ENCODE measurements at places on chromosomes 3 and 15. TPM values are rescaled to one million over a fixed set of nuclear protein-coding genes. Genes with fewer than 3 reads are reported as not detected.

GRCh38 chr3:57627976-57628375, 30.8 kb upstream of the ARF4 start:
- DNase-seq: no peak

DNA sequence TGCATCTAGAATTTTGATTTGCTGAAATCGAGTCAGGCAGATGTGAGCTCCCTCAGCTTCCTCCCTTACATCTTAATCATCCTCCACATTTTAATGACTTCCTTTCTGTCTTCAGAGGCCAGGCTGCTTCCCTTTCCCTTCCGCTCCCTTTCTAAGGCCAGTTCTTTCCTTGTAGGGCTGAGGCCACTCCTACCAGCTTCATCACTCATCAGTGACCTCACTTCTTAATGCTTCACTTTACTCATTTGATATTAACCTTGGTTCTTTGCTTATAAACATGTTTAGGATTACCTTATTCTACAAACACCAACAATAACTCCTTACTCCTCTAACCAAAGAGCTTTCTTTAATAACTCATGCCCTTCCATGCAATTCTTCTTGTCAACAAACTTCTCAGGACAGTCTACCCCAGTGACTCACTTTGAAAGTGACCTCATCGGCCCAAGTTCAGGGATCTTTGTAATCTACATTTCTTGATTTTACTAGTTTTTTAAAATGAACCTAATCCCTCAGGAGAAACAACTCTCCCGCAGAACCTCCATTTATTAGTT, 23.9 kb downstream of the ILDR1 start:
- DNase-seq: no peak

GRCh38 chr3:126657901-126658300, 3.0 kb upstream of the TXNRD3 start:
- no peak for DNase-seq

DNA sequence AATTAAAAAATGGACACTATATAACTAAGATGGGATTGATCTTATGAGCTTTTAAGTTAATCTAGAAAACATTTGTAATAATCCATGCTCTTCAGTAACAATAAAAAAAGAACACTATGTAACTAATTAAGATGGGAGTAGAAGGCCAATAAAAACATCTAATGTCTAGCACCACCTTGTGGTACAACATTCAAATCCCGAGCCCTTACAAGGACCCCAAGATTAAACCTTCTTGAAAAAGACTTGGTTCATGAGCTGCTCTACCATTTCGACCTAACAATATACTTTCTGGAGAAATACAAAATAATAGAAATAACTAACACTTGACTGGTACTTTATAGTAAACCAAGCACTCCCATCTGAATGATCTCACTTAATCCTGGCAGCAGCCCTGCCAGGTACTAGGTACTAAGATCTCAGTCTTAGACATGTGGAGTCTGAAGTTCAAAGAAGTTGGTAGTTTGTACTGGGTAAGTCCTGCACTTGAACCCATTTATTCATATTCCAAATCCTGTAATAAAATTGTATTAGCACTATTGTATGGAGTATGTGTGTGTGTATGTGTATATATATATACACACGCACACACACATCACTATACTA, 21.8 kb downstream of the METTL6 start:
- DNase-seq: peak; percentile 30

DNA sequence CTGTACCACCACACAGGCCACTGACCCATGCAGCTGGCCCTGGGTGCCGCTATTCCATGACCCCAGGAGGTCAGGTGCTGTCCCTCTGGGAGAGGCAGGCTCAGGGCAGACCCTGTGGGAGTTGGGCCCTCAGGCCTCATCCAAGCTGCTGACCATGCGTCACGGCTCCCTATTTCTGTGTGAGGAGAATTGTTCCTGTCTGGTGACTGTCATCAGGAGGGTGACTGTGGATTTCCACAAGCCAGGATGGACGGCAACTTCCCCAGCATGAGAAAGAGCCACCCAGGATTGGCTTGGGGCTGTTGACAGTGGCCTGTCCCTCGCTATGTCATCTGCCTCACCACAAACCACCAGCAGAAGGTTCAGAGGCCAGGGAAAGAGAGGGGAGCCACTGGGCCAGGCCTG, 41.4 kb downstream of the ZDHHC19 start:
- DNase-seq: no peak

DNA sequence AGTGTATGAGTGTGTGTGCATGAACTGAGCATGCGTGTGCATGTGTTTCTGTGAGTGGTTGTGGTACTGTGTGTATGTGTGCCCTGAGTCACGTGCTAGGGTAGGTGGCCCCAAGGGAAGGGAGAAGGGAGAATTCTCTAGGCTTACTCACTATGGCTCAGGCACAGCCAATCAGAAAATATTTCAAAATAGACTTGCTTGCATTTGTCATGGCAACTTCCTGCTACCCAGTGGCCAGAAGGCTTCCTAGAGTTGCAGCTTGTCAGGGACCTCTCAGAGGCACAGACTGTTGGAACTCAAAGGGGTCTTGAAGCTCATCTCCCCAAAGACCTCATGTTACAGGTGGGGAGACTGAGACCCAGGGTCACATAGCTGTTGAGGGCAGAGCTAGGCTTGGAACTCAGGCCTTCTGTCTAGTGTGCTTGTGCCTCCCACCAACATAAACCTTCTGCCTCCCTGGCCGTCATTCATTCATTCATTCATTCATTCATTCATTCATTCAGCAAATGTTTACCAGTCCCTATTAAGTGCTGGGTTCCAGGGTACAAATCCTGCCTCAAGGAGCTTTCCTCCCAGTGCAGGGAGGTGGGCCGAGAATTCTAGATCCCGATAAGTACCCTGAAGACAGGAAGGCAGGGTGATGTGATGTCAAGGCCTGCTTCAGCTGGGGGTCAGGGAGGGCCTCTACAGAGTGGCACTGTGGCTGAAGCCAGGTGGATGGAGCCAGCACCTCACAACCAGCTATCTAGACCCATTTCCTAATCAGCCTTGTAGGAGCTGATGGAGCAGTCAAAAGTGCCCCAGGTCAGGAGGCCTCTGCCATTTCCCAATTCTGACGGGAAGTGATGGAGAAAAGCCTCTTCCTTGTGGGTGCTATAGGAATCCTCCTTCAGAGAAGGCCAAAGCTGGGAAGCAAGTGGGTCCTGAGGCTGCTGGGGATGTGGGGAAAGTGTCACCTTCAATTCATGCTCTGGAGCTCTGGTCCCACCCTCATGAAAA, 10.9 kb upstream of the RFT1 start:
- no peak for DNase-seq

DNA sequence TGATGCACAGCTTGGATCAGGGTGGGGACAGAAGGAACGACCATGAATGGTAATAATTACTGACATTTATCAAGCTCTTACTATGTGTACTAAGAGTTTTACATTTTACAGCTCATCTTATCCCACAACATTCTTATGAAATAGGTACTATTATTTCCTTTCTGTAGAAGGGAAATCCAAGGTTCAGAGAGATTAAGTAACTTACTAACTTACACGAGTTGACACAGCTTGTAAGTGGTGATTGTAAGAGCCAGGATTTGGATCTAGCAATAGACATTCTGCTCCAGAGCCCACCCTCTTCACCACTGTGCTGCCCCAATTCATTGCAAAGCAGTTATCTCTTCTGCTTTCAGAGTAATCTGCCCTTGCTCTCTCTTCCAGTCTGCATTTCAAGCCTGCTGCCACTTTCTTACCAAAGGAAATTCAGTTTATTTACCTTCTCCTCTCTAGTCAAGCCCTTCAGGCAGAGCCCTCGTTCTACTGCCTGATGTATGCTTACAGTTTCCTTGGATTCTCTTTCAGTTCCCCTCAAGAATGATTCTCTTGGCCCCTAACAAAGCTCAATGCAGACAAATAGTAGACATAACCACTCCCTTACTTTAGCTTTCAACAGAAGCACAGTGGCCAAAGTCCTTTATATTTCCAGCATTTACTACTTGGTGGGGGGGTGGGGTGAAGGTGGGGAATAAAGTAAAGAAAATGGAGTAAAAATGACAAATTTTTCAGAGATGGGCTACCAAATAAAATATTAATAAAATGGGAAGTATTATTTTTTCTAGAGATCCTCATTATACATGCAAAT, 65.8 kb downstream of the ATP8B4 start:
- DNase-seq: no peak

DNA sequence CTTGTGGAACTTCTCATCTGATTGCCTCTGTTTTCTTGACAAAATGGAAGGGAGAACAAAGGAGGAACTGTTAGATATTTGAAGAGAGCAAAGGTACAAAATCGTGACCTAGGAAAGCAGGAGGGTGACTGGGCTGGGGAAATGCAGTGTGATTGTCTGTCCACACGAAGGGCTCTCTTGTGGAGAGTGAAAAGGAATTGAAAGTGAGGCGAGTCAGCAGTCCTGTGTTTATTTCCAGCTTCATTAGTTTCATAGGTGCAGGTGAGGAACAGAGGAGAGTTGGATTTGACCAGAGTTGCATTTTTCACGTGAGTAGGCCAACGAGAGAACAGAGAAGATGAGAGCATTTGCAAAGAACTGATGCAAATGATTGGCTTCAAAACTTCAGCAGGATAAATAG, 336.4 kb upstream of the SATB1 start:
- DNase-seq: no peak

DNA sequence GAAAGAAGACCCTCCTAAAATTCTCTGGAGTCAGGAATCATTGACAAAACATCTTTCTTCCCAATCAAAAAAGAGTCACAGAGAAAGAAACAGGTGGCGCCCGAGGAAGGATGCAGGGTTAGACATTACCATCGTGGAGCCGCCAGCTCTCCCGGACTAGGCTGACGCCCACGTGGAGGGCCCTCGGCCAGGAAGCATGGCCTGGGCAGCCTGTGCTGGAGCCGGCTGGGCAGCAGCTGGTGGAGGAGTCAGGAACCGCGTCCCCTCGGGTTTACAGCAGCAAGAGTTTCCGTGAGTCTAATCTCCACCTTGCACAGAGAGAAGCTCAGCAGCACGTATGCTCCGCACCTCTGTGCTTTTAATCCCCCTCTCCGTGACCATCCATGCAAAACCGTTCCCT, 533.7 kb upstream of the ATP11B start:
- no peak for DNase-seq

- no peak for DNase-seq
Measured at GRCh38 chr3:51243924-51244323, 141.2 kb upstream of the MANF start.

GRCh38 chr3:113205481-113205880, 5.9 kb upstream of the BOC start:
- no peak for DNase-seq

DNA sequence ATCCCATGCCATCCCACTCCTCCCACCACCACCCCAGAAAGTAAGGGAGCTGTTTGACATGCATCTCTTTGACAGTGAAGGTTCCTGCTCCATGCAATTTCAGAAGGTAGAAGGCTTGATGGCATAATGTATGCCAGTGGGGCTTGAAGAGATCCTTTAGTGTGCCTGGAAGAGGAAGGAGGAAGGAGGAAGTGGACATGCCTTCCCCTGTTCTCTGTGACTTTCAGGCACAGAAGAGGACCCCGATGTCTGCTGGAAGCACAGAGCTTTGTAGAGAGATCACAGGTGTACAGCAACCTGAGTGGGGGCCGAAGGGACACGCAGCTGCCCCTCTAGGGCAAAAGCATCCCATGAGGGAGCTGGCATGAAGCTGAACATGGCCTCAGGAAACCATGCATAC, 171.6 kb downstream of the CD47 start:
- no peak for DNase-seq

DNA sequence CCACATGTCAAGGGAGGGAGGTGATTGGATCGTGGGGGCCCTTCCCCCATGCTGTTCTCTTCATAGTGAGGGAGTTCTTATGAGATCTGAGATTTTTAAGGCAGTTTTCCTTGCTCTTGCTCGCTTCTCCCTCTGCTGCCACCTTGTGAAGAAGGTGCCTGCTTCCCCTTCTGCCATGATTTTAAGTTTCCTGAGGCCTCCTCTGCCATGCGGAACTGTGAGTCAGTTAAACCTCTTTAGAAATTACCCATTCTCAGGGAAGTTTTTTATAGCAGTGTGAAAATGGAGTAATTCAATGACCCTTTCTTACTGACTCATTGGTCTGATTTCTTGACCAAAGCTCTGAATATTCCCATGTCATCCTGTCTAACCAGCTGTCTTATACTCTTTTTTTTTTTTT, 484.4 kb upstream of the TPRG1 start:
- DNase-seq: no peak

DNA sequence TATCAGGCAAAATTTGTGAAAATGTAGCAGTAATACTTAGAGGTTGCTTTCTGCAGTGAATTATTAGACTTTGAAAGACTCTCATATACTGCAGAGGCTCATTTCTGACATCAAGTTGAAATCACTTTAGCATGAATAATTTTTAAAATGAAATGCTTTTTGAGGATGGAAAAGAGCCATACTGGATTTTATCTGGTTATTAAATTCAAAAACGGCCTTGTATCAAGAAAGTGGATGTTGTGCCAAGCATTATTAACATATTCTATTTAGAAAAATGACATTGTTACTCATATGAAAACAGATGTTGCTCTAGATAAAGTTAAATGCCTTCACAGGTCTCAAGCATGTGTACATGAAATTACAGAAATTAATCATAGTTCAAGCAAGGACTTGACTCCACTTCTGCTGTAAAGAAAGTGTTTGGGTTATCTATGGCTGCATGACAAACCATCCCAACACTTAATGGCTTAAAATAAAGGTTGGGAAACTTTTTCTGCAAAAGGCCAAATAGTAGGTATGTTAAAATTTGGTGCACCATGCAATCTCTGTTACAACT, 64.5 kb upstream of the ZNF280D start:
- no peak for DNase-seq

The HCN4 gene
- not detected for total RNA-seq

The CKMT1A gene
- 1.2 TPM for total RNA-seq

The SLC22A13 gene
- 0.17 TPM for total RNA-seq

The CHRM5 gene
- total RNA-seq: not detected

The NTRK3 gene
- not detected for total RNA-seq

The CCR8 gene
- total RNA-seq: not detected

The INKA1 gene
- total RNA-seq: 0.26 TPM

Measured in NCI-H460 (cell line).